ENCODE measurements at places on chromosomes 1 and 21. TPM values are rescaled to one million over a fixed set of nuclear protein-coding genes. Genes with fewer than 3 reads are reported as not detected.

DONSON gene
- 48.8 TPM for total RNA-seq

ZNF648 gene
- total RNA-seq: not detected

SRP9 gene
- 555 TPM for total RNA-seq

DNA sequence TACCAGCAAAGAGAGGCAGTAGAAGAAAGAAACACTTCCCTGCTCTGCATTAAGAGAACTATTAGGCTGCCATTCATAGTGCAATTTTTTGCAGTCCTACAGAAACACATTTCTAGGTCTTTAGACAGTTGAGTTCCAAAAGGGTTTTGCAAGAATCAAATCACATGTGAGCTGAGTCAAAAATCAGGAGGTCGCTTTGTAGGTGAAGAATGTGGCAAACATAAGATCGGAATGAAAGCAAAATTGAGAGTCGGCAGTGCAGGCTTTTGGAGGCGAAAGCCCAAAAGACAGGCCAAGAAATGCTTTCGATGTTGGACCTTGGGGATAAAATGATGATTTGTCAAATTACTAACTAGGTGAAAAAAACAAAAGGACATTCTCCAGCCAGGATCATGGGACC is 213.5 kb upstream of the NRIP1 start:
- DNase-seq: no peak

- peak; percentile 17 for DNase-seq
Observed at GRCh38 chr1:54053745-54054437, 483 bp downstream of the TCEANC2 start.

DNA sequence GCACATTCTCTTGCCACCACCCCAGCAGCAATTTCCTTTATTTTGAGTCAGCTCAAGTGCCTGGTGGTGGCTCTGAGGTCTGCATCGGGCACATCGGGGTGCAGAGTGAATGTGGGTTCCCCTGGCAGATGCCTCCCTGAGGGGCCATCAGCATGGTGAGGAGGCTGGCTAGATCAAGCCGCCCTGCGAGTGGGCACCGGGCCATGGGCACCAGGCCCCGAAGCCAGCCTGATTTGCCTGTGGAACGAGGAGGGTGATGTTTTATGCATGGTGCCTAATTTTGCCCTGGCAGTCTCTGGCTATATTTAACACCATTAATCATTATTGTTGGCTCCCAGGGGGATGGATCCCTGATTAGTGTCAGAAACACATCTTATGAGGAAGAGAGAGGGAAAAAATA is 36.3 kb downstream of the ACTL8 start:
- DNase-seq: no peak

- no peak for DNase-seq
Observed at GRCh38 chr1:42946120-42946898, 12.4 kb downstream of the SLC2A1 start.

DNA sequence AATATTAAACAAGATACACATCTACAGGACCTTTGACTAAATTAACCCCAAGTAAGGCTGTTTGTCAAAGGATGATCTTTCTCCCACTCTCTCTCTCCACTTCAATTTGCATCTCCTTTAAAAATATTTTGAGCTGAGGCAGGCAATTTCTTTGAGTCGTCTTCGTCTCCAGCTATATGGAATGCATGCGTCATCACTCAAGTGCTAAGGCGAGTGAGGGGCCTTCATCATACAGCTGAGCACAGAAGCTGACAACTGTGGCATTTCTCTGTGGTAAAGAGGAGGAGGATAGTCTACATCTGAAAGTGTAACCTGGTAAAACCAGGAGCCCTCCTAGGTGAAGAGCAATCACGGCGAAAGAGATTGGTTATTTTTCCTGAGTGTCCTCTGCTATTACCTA is 7.6 kb downstream of the EPHX4 start:
- DNase-seq: no peak

GRCh38 chr1:44698138-44698537 is 23.6 kb downstream of the ARMH1 start:
- DNase-seq: no peak

- DNase-seq: no peak
Observed at GRCh38 chr1:205676597-205676996, 3.7 kb downstream of the SLC45A3 start.

- no peak for DNase-seq
Observed at GRCh38 chr1:101051688-101052638, 26.4 kb upstream of the DPH5 start.

DNA sequence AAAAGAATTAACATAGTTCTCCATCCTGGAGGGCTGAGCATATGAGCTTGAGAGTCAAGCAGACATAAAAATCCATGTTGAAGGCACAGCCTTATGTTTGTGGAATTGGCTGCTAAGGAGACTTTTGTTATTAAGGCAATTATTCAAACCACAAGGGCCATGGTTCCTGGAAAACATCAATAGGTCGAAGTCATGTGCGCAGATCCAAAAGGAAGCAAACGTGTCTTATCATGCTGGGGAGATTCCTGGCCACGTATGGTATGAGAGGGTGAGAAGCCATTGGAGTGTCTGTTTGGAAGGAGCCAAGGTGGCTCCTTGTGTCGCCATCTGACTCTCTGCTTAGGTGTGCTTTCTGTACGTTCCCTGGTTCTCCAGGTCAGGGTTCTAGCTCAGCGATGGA is 61.8 kb upstream of the COA6 start:
- DNase-seq: no peak

- DNase-seq: no peak
Observed at GRCh38 chr1:237931581-237931980, 40.9 kb upstream of the ZP4 start.

All from RPMI7951 (cell line).